ENCODE measurements at places on chromosomes 5 and 9.

DNA sequence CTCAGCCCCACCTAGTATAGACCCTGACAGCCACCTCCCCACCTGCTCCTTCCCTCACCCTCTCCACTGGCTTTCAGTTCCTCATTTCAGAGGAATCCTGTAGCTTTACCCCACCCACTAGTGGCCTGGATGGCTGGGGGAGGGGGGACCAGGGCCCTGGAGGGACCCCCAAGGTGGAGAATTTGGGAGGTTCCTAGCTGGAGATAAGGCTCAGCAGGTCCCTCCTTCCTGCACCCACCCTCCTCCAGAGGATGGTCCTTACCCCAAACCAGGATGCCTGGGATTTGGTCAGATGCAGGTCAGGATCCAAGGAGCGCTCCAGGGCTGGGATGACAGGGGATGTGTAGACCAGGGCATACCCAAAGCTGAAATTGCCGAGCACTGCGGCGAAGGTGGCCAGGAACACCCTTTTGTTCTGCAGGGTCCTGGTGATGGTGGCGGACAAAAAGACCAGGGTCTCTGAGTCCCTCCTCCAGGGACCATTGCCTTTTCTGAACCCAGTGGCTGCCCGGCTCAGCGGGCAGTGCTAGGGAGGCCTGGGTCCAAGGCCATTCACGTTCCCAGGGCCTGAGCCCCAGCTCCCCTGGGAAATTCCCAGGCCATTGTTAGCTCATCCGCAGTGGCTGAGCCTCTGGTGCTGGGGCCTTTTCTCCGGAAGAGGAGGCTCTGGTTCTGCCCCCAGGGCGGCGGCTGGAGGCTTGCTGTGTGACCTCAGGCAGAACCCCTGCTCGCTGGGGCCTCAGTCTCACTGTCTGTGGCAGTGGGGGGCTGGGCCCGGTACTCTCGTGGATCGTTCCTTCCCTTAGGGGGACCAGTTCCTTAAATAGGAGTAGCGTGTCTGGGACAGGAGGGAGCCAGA is 678 bp downstream of the SLC2A6 start:
- peak; percentile 12 for DNase-seq

- DNase-seq: no peak
These were observed 9.7 kb upstream of the RIOK2 start for GRCh38 chr5:97192580-97193354.

DNA sequence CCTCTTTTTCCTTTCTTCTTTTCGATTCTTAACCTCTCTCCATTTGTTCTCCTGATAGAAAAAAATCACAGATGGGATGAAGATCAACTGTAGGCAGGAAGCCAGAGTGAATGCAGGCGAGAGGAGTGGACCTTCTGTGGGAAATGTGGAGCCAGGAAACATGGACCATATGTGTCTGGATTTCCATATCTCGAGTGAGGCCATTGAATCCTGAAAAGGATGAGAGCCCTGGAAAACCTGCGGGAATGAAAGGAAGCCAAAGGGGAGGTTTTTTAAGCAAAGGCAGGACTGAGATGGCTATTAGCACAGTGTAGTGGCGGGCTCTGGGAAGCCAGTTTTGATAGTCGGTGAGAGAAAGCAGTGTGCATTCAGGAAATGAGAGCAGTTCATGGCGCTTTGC is 139.5 kb upstream of the C9orf72 start:
- no peak for DNase-seq

GRCh38 chr5:100780376-100780870 is 122.7 kb downstream of the ST8SIA4 start:
- DNase-seq: peak; percentile 41

DNA sequence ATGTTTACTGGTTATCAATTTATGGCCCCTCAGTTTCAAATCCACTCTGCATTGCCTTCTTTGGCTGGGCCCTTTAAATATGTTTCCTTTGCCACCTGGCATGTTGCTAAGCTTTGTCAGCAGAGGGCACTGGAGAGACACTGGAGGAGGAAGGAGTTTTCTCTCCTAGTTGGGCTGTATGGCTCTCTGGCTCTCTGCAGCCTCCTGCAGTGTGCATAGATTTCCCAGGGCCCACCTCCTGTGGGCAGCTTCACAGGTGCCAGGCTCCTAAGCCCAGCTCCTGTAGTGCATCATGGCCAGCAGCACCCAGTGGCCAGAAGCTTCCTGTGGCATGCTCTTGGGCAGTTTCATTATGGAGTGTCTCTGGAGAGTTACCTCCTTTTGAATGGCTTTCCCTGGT is 23.3 kb downstream of the CAVIN4 start:
- peak; percentile 30 for DNase-seq

- peak; percentile 55 for DNase-seq
These were observed 60.1 kb downstream of the RGS3 start for GRCh38 chr9:113523421-113524141.
